GF-D8 (cell line): ENCODE measurements at places on chromosomes 6 and 20.

GRCh38 chr6:19535351-19535750, 301.8 kb upstream of the ID4 start:
- DNase-seq = no peak

GRCh38 chr6:133551847-133552341, 310.7 kb downstream of the EYA4 start:
- DNase-seq = no peak

DNA sequence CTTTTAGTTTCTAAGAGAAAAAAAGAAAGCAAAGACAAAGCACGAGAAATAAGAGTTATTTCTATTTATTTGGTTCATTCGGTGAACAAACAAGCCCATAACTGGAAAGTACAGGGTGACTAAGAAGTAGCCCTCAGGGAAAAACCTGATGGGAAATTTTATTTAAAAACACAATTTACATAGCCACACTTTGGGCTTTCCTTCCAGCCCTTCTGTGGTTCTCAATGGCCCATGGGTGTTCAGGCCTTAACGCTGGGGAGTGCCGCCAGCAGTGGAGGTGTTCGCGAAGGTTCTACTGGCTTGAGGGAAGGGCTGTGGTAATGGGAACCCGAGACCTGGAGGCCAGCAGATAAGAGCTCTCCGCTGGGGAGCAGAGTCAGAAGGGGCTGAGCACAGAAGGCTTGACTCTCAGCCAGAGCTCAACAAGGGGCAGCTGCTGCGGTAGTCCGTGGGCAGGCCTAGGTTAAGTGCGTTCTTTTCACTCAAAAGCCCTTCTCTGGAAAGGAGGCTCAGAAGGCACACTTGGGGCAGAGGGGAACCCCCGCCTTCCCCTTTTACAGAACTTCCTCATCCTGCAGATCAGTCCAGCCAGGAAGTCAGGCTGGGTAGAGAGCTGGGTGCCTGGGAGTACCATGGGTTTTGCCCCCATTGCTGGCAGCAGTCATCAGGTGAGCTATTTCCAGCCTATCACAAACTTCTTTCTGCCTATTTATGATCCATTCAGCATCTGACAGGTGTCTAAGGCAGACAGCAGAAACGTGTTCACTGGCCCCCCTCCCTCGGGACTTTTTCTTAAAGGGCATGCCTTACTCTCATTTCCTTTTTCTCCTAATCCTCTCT, 8.8 kb upstream of the CD83 start:
- DNase-seq = peak; percentile 87

DNA sequence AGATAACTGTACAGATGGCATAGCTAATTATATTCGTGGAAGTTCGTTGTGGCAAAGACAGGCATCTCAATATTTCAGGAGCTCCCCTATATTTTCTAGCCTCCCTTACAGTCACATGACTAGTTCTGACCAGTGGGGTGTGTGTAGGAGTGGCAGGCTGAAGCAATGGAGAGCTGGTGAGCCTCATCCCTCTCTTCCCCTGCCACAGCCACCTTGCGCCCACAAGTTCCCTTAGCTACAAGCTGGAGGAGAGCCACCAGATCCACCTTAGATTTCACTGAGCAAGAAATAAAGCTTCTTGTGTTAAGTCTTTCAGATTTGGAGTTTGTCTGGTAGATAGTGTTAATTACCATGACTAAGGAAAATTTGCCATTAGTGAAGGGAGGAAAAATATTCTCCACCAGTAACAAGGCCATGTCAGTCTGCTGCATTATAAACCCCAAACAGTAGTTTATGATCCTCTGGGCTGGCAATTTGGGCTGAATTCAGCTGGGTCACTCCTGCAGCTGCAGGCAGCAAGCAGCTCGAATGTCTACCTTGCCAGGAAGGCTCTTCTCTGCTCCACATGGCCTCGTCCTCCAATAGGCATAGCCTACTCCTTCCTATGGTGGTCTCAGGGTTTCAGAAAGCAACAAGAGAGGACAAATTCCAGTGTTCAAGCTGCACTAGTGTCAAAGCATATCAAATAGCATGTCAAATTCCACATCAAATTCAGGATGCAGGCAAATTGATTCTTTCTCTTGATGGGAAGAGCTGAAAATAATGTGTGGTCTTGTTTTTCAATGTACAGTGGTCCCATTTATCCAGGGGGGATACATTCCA, 7.4 kb upstream of the RBCK1 start:
- DNase-seq = peak; percentile 23
